ENCODE measurements at places on chromosomes 6 and 20.

- DNase-seq = no peak
Observed at GRCh38 chr6:151695156-151695555, 112.3 kb upstream of the ESR1 start.

- no peak for DNase-seq
Observed at GRCh38 chr20:46099491-46100287, 9.9 kb upstream of the NCOA5 start.

- DNase-seq = no peak
Observed at GRCh38 chr6:106512968-106513574, 116.2 kb downstream of the RTN4IP1 start.

- DNase-seq = no peak
Observed at GRCh38 chr6:80468398-80468797, 361.9 kb downstream of the BCKDHB start.

DNA sequence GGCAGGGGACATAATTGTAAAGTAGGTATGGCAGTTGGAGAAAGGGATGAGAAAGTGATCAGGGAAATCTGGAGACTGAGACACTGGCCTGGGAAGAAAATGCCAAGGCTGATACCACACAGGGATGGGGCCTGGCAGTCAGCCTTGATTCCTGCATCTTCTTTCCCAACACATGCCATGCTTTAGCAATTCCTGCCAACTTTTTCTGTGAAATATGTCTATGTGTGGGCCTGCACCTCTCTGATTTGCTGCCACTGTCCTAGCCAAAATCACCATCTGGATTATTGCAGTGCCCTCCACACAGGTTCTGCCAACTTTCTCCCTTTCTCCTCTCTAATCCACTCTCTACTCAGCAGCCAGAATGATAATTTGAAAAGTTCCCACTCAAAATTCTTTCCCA is 759.8 kb upstream of the CITED2 start:
- no peak for DNase-seq

DNA sequence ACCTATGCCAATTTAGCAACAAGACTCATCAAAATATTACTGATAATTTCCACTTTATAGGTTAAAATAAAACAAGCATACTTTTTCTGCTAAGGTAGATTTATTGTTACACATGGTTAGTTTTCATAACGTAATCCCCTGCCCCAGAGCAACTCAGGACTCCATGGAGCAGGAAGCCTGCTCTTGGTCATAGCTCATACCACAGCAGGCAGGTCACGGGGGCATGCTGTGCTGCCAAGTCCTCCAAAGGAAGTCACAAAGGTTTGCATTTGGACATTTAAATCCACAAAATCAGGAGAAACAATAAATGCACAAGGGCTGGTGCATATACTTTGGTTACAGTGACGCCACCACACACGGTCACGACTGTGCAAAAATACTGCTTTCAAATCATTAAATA is 12.5 kb downstream of the GZF1 start:
- no peak for DNase-seq

DNA sequence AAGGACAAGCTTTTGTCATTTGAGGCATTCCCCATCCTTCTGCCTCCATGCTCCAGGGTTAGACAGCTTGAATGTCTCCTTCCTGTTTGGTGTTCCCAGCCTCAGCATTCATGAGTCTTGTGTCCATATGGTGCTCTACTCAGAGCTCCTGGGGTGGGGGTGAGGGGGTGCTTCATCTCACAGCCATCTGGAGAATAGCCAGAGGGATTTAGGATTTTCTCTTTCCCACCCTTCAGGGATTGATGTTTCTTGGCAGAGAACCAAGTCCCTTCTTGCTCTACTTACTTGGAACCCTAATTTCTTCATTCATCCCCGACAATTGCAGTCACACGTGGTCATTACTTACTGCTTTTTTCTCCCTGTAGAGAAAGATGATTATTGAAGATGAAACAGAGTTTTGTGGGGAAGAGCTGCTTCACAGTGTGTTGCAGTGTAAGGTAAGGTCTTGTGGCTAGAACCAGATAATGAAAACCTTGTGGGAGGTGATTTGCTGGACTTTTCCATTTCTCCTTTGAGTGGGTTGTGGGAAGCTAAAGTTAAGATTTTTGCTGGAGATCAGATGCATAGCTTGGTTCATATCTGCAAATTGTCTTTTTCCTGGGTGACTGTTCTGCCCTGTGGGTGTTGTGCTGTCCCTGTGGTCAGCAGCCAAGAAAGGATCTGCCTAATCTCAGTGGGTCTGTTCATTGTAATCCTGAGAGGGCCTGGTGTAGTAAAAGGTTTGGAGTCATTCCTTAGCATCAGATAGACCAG is 18.6 kb downstream of the CMTR1 start:
- no peak for DNase-seq

DNA sequence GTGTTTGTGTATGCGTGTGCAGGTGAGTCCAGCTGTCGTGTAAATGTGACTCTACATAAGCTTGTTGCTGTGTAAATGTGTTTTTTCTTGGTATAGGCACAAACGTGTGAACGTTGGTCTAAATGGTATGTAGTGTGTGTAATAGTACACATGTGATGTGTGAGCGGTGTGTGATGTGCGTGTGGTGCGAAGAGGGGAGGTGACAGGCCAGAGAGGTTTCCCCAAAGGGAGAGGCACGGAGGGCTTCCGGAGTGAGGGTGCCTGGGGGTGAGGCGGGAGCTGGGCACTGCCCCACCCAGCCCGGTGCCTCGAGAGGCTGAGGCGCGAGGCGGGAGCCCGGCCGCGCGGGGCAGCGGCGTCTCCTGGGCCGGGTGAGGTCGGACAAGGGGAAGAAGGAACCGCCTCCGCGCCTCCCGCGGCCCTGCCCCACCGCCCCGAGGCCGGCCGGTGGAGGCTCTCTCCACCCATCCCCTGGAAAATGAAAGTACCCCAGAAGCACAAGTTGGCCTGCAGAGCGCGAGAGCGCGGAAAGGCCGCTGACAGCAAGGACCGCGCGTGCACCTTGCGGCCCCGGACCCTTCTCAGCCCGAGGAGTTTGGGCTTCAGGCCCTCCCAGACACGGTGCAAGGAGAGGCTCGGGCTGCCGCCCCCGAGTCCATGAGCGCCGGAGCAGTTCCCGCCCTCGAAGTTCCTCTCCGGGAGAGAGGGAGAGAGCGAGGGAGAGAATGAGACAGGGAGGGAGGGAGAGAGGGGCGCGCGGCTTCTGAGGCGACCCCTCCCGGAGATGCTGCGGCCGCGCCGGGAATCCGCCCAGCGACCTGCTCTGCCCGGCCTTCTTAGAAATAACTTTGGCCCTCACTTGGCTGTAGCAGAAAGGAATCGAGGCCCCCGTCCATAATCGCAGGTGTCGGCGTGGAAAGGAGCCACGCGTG is 43.2 kb upstream of the OSTM1 start:
- DNase-seq = no peak

GRCh38 chr20:24678351-24679106 is 209.1 kb downstream of the SYNDIG1 start:
- no peak for DNase-seq

All from NCI-H460 (cell line).